ENCODE measurements at places on chromosomes 1 and 21.

DNA sequence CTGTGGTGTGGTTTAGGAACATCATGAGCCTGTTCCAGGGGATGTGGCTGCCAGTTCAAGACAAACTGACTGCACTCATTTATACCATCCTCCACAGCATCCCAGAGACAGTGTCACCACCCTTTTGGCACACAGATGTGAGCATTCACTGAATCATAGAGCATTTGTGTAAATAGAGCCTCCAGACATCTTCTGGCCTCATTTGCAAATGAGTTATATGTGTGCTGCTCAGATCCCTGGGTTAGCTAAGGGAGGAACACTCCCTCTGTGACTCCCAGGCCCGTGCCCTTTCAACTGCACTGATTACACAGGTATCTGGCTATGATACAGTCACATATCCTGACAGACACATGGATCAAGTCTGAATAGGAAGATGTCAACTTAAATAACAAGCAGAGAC lies 351.5 kb upstream of the PLD5 start:
- DNase-seq = no peak

GRCh38 chr21:31145274-31145673 lies 107.0 kb upstream of the KRTAP19-8 start:
- no peak for DNase-seq

DNA sequence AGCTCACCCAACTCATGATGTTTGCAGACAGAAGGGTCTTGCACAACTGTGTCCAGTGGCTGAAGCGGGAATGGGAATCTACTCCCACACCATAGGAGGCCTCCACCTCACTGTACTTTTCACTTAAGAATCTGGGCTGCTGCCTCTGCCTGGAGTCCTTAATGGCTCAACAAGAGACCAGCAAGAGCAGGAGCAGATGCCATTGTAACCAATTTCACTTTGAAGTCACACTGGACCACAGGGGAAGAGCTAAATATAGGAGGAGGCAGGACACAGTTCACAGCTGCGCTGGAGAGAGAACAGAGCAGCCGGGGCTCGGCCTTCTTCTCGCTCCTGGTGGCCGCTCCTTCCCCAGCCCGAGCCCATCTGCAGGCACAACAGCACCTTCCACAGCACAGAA lies 120.4 kb downstream of the SIPA1L2 start:
- no peak for DNase-seq

GRCh38 chr1:44881011-44881632 lies 38.1 kb upstream of the PTCH2 start:
- DNase-seq = peak; percentile 18

DNA sequence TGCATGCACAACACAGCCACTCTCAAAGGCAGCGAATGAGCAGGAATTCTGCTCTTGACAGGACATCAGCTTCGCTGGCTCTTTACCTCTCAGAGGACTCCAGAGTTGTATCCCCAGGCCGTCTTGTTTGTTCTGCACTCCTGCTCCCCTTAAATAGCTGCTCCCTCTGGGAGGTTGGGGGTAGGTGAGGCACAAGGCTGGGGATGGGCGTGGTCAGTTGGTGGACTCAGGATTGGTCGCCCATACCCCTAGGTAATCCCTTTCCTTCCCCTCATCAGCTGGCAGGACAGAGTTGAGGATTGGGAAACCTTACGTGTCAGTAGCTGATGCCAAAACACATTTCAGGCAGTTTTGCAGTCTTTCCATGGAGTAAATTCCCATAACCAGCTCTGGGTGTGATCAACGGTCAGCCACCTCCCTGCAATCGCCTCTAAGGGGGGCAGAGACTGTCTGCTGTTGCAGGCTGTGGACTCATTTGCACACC lies at the start of gene PLA2G2A:
Gene PLA2G2A, minus strand, starts transcription at position 125 of the 484 bp plus-strand sequence. CDS start 845 bp downstream, outside the sequence.
- DNase-seq = no peak

GRCh38 chr1:45266151-45266801 lies 59.9 kb upstream of the ZSWIM5 start:
- DNase-seq = peak; percentile 33

- DNase-seq = peak; percentile 96
Observed at GRCh38 chr1:184296466-184297243, 90.2 kb upstream of the C1orf21 start.

- no peak for DNase-seq
Observed at GRCh38 chr1:45789601-45790000, 13.8 kb upstream of the MAST2 start.

- peak; percentile 28 for DNase-seq
Observed at GRCh38 chr1:236759252-236759859, 35.7 kb upstream of the MTR start.

GRCh38 chr21:41095983-41096382 lies 72.0 kb upstream of the BACE2 start:
- no peak for DNase-seq

DNA sequence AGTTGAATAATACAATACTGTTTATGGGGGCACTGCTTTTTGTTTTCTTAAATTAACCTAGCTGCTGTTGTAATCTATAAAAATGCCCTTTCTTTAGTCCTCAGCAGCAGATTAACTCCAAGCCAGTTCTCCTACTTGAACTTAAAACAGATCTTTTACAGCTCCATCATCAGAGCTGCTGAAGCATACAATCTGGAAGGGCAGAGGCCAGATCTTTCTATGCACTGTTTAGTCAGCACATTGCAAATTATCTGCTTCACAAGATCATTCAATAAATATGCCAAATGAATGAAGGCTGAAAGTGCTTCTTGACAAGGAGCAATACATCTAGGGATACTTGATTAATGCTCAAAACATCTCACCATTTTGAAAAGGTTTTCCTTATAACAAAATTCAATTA lies 115.8 kb downstream of the PLPPR5 start:
- no peak for DNase-seq

DNA sequence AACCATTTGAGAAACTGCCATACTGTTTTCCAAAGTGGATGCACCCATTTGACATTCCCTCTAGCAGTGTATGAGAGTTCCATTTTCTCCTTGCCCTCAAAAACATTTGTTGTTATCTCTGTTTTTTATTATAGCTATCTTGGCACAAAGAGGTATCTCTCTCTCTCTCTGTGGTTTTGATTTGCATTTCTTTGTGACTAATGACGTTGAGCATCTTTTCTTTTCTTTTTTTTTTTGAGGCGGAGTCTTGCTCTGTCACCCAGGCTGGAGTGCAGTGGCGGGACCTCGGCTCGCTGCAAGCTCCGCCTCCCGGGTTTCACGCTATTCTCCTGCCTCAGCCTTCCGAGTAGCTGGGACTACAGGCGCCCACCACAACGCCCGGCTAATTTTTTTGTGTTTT lies 17.4 kb upstream of the ZMYM6 start:
- DNase-seq = peak; percentile 32

DNA sequence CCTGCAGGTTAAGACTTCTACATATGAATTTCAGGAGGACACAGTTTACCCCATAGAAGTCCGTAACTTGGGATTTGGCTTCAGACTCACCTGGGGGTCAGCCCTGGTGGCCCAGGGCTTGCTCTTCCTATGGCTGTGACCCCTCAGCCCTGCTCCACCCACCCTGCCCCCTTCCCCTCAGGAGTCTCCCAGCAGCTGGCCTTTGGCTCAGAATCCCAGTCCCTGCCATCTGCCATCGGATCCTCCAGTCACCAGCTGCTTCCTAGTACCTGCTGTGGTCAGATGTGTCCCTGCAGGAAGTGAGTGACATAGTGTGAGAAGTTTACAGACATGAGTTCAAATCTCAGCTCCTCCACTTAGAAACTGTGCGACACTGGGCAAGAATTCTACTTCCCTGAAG lies 332.6 kb downstream of the NPHP4 start:
- no peak for DNase-seq

DNA sequence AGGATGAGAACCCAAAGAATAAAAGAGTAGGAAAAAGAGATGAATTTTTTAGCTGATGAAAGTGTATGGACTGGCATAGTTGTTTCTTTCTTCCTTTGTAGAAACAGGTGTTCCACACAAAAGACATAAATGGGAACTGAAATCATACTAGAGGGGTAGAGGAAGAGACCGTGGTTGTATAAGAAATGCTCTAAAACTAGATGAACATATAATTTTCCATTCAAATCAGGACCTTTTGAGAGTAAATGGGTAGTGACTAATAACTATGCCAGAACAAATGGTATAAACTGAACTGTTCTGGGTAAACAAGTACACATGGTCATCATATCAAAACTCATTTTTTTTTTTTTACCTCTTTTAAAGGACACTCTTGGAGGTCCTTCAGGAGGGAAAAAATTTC lies 344.2 kb downstream of the VAV3 start:
- no peak for DNase-seq

DNA sequence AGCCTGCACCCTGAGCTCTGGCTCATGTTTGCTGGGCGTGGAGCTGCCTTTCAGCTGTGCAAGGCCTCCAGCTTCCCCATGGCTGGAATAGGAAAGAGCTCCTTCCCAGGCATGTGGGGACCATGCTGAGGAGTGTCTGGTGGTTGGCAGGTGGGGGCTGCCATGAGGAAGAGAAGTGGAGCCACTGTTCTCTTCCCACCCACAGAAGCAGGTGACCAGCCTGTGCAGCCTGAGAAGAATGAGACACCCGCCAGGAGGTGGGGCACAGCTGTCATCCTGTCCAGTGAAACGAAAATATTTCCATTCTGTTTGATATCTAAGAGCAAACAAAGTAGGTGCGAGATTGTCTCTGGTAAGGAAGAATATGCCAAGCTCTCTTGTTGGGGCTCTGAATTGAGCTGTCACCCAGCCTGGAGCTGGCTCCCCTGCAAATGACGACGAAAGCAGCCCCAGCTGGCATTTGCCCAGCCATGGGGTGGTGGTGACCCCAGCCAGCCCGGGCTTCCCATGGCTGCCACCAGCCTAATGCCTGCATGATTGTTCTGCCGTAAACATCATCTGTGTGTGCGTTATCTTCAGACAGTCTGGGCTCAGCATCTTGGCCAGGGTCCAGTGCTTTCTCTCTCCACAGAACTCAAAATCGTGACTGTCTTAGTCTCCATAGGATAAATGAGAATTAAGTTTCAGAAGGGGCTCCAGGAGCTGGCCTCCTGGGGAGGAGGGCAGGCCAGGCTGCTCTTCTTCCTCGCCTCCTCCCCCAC lies 429.8 kb upstream of the VAMP3 start:
- DNase-seq = peak; percentile 31

DNA sequence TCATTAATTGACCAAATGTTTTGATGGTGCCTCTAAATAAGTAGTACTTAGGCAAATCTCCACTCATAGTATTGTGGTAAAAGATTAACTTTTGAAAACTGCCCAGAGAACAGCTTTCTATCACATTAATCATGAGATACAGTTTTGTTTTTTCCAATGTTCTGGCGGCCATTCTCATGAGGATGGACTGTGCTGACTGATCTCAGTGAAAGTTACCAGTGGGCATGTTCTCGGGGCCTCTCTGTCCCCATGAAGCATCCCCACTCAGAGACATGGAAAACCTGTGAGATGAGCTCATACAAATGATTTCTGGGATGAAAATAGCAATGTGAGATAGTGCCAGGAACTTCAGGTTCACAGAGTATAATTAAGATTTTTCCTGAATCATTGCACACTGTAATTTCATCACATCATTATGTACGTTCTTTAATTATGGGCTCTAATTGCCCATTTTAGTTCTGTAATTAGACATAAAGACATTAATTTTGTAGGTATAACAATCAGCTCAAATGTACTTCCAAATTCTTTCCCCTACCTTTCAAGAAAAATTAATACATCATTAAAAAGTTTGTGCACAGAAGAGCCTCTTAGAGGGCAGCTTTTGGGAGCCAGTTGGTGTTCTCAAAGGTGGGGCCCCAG lies 40.5 kb downstream of the DDR2 start:
- DNase-seq = no peak

DNA sequence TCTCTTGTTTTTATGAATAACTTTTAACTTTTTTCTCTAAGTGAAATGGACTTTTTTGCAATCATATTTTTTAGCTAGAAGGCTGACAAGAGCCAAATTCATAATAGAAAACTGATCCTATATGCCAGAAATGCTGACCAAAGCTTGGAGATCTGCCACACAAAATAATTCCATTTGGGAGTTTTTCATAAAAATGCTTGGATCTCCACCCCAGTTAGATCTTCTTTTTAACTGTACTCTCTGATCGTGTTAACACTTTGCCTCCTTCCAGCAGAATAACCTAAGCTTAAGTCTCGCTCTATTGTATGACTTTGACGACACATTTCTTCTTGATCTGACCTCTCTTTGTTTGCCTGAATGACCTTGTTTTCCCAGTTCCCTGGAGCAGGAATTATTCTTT lies 16.8 kb downstream of the FLG2 start:
- DNase-seq = peak; percentile 4

DNA sequence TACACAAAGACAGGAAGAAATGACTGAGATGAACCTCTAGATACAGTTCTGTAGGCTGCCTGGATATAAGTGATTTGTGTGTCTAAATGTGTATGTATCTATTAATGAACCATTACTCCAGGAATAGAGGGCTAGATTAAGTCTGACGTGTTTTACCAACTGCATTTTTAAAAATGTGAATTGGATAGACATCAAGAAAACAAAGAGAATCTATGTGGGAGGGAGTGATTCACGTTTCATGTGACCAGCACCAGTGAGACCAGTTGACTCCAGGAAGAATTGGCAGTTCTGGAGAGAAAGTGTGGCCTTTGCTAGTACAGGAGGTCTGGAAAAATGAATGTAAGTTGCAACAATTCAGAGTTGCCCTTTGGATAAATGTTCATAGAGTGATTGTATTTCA lies 53.4 kb upstream of the RGS21 start:
- DNase-seq = peak; percentile 35

DNA sequence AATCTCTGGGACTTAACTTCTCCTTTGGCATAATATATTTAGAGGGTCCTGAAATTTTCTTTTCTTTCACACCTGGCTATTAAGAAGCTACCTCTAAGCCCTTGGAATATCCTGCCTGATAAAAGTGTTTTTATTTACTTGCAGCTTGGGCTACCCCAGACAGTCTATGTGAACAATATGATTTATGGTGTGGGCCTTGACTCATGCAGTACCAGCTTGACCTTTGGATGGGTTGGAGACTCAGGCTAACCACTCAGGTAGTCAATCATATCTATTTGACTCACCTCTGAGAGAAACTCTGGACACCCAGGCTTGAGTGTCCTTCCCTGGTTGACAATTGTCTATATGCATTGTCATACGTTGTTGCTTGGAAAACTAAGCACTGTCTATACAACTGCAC lies 13.4 kb upstream of the PGBD2 start:
- no peak for DNase-seq

GRCh38 chr1:101188331-101188730 lies 48.5 kb upstream of the S1PR1 start:
- DNase-seq = peak; percentile 87

DNA sequence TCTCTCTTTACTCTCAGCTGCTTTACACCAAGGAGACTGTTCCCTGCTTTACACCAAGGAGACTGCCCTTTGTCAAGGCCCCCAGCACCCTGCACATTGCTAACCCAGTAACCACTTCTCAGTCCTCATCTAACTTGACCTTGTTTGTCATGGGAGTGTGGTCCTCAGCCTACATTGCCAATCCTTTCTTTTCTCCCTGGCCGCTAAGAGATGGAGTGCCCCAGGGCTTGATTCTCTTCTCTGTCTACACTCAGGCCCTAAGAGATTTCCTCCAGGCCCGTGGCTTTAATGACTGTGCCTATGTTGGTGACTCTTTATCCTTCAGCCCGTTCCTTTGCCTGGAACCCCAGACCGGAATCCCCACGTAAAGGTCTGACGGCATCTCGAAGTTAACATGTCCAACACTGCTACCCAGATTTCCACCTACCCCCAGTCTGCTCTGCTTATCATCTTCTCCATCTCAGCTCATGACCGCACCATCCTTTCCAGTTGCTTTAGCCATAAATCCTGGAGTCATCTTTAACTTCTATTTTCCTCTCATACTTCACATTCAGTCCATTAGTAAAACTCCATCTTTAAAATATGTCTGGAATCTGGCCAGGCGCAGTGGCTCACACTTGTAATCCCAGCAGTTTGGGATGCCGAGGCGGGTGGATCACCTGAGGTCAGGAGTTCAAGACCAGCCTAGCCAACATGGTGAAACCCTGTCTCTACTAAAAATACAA lies 9.5 kb upstream of the SEMA4A start:
- peak; percentile 80 for DNase-seq

GRCh38 chr1:31548534-31548906 lies 27.8 kb upstream of the TINAGL1 start:
- peak; percentile 21 for DNase-seq
